Activated naive CD8-positive, alpha-beta T cell treated with anti-CD3 and anti-CD28 coated beads, Interleukin-2, amount 10 ng/mL, durations not matched to agents 7 days and 5 days (primary cell): ENCODE measurements at places on chromosomes 11 and 22.

DNA sequence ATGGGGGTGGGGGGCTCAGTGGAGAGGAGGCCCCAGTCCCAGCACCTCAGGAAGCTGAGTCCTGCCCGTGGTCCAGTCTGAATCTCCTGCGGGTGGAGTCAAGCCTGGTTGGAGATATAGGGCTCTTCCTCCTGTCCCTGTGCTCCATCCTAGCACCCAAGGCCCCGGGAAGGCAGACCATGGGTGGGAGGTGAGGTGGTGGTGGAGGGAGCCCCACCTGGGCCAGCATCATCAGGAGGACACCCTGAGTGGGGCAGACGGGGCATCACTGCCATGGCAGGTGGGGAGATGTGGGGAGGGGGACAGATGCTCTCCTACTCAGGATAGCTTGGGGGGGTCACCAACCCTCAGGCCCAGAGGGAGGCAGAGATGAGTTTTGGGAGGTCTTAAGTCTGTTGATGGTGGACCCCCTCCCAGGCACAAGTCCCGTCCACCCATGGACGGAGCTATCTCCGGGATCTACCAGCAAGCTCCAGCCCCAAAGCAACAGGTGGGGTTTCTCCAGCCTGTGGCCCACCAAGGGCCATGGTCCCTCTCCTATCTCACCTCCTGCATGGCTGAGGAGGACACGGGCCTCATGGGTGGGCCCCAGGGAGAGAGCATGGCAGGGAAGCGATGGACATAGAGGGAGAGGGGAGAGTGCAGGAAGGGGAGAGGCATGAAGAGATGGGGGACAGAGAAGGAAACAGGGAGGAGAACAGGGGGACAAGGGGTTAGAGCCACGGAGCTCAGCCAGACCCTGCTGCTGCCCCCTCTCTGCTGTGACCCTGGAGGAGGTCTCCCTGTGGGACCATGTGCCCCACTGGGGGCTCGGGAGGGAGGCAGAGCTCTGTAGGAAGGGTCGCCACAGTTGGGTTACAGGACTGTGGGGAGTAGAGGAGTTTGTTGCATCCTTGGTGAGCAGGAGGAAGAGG is 1.3 kb downstream of the MRGPRE start:
- no peak for DNase-seq

DNA sequence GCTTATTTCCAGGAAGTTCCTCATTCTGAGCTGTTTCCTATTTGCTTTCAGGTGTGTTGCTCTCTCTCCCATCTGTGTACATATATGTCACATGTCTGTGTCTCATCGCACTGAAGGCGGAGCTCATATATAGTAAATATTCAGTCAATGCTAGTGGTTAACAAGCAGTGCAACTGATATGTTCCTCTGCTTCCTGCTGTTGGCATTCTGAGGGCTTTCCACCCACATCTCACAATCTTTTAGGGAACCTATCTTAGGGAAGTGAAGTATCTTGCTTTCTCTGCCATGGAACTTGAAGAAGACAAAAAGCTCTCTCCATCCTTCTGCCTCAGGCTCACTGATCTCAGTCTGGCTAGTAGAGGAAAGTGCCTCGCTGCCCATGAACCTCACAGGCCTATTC is 139.8 kb downstream of the TTC17 start:
- DNase-seq = no peak

DNA sequence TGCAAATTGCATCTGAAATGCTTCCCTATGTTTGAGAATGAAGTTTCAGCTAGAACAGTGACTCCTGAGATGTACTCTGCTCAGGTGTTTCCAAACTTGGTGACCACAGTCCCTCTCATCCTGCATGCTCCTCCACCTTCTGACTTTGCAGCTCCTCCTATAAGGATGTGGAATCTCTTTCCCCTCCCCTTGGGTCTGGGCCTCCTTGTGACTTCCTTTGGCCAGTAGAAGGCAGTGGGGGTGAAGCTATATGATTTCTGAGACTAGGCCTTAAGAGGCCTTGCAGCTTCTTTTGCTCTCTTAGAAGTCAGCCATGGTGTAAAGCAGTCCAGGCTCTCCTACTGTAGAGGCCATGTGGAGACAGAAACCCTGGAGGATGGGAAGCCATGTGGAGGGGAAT is 50.7 kb downstream of the CSF2RB start:
- DNase-seq = no peak

DNA sequence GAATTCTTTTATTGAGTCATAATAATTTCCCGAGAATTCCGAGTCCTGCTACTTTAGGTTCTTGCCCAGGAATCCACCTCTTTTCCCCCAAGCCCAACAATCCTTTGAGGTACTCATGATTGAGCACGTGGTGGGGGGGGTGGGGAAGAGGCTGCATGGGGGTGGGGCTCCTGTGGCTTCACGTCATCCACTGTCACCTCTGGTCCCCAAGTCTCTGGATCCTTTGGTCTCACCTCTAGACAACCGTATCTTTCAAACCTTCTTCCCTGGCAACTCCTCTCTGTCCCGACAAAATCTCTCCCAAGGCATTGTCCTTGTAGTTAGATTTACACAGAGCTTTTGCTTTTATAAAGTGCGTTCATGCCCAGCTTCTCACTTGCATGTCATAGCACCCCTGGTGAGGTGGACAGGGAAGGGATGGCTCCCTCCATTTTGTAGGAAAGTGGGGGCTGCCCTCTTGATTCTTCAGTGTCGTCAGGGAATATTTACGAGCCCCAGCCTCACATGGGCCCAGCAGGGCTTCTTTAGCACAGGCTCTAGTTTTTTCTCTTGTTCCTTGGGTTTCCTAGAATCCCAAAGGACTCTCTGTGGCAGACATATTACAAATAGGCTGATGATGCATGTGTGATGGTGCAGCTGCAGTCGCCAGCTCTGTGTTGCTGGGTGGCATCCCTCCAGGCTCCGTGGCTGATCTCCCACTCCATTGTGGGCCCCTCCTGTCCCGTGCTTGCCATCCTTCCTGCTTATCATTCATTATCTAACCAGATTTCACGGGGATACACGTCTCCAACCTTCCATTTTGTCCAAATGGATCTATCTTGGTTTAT is 8.4 kb downstream of the UCP3 start:
- no peak for DNase-seq

- DNase-seq = no peak
Observed at GRCh38 chr11:35629914-35630313, 11.7 kb downstream of the FJX1 start.

GRCh38 chr11:42337786-42338455 is 878.5 kb upstream of the LRRC4C start:
- no peak for DNase-seq

DNA sequence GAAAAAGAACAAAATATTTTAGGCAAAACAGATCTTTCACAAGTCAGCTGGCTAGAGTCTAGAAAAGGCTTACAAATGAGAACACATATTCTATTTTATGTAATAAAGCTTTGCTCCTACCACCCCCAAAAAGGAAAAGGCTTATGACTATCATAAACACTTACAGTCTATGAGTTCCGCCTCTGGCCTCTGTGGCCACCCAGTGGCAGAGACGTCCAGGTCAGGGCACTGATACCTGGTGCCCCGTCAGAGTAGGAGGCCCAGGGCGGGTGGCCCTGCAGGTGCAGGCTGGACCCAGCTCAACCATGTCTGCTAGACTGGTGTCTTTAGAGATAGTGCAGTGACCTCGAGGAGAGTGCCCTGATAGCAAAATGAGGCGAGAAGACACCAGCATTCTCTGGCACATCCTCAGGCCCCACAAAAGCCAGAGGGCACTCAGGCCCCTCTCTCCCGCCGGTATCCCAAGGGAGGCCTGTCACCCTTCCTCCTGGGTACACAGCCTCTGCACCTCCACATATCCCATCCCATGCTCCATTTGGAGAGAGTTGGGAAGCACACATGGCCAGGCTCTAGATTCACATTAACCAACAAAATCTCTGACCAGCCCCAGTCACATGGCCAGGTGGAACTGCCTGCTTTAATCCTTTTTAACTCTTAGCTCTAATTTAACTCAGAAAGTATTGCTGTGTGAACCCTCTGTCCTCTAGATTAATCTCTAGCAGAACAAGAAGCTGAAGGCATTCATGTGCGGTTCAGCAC is 27.3 kb upstream of the SERPIND1 start:
- DNase-seq = no peak

DNA sequence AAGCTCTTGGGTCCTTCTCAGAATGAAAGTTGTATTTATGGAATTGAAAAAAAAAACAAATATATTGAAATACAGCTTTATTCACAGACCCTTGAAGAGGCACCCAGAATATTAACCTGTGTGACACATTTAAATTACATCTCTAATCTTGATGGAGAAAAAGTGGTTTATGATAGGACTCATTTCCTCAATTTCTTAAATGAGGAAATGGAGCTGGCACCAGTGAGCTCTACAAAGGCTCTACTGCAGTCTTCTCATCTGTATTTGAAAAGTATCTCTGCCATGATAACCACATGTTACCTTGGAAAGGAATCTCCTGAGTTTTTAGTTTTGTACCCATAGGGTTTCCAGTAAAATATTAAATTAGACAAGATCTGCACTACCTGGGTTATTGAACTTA is 186.5 kb downstream of the HIPK3 start:
- no peak for DNase-seq

DNA sequence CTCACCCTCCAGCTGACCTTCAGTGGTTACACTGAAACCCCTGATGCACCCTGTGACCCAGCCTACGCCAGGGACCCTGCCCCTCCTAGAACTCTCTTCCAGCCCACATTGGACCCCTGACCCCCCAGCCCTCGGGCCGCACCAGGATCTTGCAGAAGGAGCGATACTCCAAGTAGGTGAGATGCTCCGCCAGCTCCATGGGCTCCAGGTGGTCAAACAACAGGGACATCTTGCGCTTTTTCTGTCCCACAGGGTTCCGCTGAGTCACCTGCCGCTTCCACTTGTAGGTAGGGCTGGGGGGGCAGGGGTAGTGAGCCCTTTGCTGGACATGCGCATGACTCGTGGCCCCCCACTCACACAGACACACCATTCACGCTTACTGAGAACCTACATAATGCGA is 4.1 kb downstream of the RASGRP2 start:
- DNase-seq = no peak

- DNase-seq = no peak
Observed at GRCh38 chr11:20249378-20249777, 89.1 kb upstream of the DBX1 start.

GRCh38 chr11:58654908-58655296 is 32.4 kb downstream of the CNTF start:
- no peak for DNase-seq

GRCh38 chr22:45194686-45195085 is 31.0 kb downstream of the NUP50 start:
- DNase-seq = no peak

DNA sequence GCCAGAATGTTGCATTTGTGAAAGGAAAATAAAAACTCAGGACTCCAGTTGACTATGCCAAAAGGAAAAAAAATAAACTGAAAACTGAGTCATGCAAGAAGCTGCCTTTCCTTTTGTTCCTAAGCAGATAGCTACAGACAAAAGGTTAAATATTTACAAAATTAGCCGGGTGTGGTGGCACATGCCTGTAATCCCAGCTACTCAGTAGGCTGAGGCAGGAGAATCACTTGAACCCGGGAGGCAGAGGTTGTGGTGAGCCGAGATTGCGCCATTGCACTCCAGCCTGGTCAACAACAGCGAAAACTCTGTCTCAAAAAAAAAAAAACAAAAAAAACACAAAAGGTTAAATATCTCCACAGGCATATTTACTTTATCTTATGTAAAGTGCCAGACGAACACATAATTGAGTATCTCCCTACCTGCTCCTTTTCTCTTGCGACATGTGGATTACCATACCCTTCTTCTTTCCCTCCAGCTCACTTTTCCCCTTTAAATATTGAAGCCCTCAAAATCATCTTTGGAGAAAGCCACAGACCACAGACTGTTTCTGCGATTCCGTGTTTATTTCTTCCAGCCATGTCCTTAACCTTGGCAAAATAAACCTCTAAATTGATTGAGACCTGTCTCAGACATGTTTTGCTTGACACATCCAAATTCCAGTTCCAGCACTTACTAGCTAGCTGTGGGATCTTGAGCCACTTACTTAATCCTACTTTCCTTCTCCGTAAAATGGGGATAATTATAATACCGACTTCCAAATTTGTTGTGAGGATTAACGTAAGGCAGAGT is 2.3 kb upstream of the SMPD1 start:
- DNase-seq = no peak

DNA sequence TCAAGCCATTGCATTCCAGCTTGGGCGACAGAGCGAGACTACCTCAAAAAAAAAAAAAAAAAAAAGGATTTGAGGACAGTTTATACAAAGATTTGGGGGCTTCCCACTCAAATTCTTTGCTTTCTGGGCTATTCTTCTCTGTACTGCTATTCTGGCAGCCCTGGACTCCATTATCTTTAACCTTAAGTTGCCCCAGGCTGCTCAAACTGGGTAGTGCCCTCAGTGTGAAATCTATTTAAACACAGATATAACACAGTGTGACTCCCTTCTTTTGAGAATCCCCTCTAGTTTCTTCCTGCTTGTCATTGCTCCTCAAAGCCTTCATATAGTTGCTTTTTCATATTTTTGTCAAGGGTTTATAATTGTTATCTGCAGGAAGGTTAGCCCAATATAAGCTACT is 49.5 kb upstream of the WEE1 start:
- no peak for DNase-seq

DNA sequence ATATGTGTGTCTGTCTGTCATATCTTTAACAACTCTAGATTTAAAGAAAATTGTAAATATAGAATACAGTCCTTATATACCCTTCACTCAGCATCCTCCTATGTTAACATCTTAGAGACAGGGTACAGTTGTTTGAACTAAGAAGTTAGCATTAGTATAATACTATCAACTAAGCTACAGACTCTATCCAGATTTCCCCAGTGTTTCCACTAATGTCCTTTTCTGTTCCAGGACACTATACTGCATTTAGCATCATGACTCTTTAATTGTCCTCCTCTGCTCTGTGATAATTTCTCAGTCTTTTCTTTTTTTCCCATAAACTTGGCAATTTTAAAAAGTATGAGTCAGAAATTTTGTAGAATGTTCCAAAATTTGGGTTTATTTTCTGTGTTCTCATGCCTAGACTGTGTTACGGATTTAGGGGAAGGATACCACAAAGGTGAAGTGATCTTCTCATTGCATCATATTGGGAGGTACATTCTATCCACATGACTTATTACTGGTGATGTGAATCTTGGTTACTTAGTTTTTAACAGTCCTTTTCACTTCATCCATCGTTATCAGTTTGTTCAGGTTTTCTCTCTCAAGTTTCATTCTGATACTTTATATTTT is 168.4 kb downstream of the SBF2 start:
- DNase-seq = no peak

- DNase-seq = no peak
Observed at GRCh38 chr11:112226831-112227401, 688 bp downstream of the PTS start.

GRCh38 chr22:45983797-45984196 is 6.8 kb upstream of the WNT7B start:
- no peak for DNase-seq
